ENCODE measurements at places on chromosomes 5 and 9.

DNA sequence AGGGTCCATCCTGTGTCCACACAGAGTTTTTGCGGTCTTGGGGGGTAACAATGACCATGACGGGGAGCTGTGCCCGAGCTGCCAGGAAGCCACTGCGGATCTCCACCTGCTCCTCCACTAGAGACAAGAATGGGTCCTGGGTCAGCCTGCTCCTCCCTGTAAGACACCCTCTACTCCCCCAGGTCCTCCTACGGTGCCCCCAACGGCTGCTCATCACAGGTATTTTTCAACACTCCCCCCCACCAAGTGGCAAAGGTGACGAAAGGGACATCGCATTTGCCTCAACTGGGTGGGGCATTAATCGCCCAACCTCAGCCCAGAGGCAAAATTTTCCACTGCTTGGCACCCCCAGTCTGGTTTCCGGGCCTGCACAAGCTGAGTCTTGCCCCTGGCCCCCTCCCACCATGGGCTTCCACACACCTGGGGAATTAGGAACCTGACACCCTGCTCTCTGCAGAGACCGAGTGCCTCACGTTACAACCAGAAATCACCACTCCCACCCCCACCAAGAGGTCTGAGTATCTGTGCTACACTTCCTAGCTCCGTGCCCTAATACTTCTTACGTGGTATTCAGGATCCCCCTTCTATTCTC, 9.6 kb downstream of the NOL6 start:
- no peak for DNase-seq

GRCh38 chr9:74330487-74331214, 166.5 kb upstream of the RORB start:
- no peak for DNase-seq

DNA sequence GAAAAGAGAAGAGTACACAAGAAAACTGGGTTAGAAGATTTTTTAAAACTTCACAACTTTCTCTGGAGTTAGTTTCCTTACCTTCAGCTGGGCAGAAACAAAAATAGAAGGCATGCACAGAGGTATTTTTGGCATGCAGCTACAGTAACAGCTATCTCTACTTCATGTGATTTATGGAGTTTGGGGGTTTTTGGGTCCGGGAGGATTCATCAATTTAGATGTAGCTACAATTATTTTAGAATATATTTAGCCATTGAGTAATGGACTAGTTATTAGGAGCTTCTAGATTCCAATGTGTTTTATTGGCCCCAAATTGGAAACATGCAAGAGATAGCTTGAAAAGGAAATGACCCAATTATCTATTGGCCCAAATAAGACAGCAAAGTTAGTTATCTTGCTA, 91.6 kb upstream of the TNFAIP8 start:
- DNase-seq = no peak

DNA sequence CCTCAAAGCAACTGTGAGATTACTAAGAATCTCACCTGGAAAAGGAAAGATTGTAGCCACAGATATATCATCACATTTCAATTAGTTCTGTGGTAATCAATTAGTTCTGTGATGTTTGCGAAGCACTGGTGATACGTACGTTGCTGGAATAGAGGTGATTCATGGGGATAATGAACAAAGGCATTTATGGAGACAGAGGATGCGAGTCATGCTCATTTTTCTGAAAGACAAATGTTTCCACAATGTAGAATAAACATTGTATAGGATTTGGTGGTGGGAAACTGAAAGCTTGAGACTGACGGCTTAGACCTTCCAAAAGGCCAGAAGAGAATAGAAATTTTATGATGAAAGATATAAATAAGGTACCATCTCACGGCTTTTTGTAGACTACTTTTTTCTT, 507.3 kb upstream of the TYRP1 start:
- DNase-seq = no peak

GRCh38 chr5:27140831-27141230, 102.4 kb upstream of the CDH9 start:
- no peak for DNase-seq

- no peak for DNase-seq
Measured at GRCh38 chr5:125043781-125044391, 297.4 kb upstream of the ZNF608 start.

DNA sequence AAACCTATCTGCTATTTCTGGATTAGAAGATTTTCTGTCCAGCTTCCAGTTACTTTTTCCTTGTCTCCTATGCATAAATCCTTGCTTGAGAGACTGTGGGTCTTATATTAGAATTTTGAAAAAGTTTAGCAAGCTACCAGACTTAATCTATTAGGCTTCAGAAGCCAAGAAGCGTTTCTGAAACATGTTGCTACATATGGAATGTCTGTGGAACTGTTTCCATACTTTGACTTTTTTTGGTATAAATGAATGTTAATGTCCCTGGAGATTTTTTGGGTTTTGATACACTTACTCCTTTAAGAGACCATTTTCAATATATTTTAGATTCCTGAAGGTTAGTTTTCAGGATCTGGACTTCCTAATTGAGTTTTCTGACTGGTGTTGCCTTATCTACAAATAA, 191.4 kb upstream of the SGCD start:
- DNase-seq = no peak

DNA sequence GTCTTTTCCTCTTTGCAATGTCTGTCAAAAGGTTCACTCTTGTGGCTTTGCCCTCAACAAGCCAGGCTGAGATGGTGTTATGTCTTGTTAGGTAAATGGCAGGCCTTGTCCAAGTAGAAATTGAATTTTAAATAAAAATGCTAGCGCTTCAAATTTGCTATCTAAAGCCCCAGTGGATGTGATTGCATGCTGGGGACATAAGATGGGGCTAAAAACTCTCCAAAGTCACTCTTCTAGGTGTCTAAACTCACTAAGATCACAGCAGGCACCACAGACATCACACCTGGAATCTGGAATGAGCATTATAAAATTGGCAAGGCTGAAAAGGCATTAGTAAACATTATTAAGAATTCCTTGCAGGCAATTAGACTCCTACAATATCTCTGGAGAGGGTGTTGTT, 262.7 kb upstream of the CLINT1 start:
- DNase-seq = no peak

GRCh38 chr5:9838916-9839315, 208.8 kb upstream of the TAS2R1 start:
- peak; percentile 60 for DNase-seq

GRCh38 chr5:33824516-33825195, 67.1 kb downstream of the ADAMTS12 start:
- DNase-seq = no peak

DNA sequence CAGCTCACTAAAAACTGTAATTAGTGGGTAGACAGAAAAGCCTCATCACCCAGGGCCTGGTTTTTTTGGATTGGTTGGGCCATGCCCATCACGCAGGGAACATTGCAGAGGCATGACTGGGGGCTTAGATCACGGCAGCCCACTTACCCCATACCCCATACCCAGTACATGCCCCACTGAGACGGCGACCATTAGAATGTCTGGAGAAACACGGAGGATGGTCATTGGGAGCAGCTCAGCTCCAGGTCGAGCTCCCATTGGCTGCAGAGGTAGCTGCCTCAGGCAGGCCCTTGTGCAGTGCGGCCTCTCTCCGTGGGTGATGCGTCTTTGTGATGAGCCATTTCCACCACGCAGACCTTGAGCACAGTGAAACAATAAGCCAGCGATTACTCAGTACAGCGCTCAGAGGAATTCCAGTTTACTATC, 204.0 kb downstream of the GADD45G start:
- DNase-seq = no peak

- no peak for DNase-seq
Measured at GRCh38 chr9:22522206-22522740, 75.6 kb downstream of the DMRTA1 start.

DNA sequence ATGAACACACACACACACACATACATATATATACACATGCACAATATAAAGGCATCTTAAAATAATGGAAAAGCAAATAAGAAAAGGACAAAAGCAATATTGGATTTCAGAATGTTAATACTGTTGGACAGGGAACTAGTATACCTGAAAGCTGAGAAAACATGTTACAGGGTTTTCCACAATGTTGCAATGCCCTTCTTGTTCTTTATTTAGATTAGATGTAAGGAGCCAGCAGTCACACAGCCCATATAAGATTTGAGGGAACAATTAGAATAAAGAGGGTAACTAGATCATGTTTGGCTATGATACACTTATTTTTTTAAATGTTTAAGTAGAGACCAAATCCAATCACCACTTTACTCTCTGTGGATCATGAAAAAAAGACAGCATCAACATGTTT, 61.7 kb downstream of the SH3TC2 start:
- DNase-seq = no peak

DNA sequence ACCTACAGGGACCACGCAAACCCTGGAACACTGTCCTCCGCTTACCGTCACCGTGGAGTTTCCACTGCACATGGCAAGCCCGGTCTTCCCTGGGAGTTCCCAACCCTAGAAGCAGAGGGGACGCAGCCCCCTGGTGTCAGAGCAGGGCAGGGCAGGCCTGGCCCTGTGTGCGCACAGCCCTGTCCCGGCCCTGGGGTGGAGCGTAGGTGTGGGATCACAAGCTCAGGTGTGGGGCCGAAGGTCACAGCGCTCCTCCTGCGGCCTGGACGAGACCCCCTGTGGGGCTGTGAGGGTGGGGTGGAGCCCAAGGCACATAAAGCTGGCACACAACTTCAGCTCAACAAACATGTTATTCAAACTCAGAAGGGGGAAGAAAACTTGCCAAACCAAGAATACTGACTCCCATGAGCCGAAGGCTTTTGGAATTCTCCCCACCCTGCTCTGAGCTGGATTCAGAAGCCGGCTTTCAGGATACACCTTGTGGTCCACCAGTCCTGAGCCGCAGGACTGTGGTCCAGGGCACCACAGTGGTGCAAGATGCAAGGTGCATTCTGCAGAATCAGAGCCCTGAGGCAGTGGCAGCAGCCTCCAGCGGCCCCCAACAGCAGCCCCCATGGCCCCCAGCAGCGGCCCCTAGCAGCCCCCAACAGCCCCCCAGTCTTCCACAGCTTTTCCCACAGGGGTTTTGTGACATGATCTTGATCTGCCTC, 11.8 kb upstream of the EXOC3 start:
- peak; percentile 30 for DNase-seq

DNA sequence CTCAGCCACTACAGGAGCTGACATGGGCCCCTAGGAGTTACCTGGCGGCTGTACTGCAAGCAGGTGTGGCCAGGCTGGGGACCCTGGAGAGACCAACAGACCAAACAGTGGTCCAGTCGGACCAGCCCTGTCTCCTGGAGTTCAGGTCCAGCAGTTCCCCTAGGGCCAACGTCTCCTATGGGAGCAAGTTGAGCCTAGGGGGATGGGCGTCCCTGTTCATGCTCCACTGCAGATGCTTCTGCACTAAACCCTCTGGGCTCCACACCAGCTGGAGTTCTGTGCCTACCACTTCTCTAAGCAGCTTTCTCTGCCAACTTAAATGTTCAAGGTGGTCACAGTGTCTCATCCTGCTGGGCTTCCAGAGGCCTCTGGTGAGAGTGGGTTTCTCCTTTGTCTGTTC, 20.6 kb upstream of the OMD start:
- no peak for DNase-seq

DNA sequence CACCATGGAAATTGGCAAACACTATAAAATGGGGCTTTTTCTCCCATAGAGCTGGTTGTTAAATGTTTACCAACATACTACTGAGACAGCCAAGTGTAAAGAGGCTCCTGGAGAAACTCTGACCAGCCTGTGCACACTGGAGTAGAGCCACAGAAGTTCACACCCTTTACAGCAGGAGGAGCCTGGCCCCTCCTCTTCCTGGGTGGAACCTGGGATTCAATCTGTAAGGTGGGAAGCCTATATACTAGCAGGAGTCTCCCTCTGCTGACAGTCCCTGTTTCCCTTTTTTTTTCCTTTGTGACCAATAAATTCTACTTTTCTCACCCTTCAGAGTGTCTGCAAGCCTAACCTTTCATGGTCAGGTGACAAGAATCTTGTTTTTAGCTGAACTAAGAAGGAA, 10.4 kb upstream of the SLC30A5 start:
- no peak for DNase-seq

DNA sequence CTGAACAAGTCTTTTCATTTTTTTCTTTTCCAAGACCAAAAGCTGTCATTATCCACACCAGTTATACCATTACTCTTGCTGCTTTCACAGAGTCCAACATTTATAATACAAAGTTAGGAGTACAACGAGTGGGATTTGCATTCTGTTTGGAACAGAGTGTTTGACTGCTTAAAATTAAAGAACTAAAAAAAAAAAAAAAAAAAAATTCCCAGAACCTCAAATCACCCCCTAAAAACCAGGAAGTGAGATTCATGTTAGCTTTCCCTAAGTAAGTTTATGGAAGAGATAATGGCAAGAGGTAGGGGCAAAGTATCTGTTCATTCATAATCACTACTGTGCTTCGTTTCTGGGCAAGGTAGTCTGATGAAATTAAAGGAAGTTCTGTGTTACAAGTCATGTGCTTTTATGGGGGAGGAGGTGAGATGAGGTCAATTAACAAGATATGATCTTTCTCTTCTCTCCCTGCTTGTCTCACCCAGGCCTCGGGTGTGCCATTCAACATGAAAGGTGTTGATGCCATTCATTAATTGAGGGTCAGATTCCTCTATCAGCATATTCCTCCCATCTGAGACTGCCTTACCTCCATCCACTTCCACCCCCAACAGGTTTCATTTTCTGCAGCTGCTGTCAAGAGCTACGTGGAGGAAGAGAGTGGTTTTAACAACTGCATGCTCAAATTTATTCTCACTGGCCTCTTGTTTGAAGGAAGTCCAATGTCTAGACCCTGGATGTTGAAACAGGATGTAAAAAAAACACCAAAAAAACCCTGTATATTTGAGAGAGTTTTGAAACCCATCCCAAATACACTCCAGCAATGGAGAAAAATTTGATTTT, 58.1 kb downstream of the MARCHF3 start:
- DNase-seq = no peak

DNA sequence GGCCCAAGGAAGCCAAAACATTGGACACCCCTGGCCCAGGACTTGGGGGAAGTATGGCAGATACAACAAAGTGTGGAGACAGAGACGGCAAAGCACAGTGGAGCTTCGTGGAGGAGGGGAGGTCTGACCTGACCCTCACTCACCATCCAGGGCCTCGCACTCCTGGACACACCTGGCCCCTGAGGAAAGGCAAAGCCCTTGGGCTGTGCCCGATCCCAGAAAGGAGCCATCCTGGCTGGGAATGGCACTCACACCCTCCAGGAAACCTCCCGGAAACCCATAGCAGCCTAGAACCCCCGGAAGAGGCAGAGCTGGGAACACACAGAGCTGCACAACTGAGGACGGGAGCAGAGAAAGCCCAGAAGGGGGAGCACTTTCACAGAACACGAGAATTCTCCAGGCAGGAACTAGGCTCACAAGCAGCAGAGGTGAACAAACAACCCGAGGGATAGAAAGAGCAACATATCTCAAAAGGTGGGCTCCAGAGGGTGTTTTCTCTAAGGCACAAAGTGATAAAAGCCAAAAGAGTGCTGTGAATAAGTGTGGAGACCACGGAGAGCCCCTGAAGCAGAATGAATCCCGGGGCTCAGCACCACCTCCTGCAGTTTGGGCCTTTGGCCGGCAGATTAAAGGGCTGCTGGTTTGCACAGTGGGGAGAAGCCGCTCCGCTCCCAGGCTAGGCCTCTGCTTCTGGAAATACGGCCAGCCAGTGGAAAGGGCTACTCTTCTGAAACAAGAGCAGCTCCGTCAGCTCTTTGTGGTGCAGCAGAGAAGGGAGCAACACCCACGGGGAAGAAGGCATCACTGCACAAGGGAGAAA, 108.2 kb downstream of the UBE2R2 start:
- DNase-seq = no peak

All from dorsolateral prefrontal cortex (tissue), 122 donors.